Neural cell (in vitro differentiated cells): ENCODE measurements at places on chromosomes 7 and 10. TPM values are rescaled to one million over a fixed set of nuclear protein-coding genes. Genes with fewer than 3 reads are reported as not detected.

Gene R3HCC1L
- polyA plus RNA-seq, result 11.1 and 12.8 TPM in 2 replicates

Gene SPDYE2
- not detected in 2 replicates for polyA plus RNA-seq

Gene ANKRD7
- polyA plus RNA-seq, result not detected in 2 replicates

Gene DMBT1
- polyA plus RNA-seq, result not detected in 2 replicates

Gene TYW1
- polyA plus RNA-seq, result 10.2 and 14.9 TPM in 2 replicates

Gene CYP3A4
- not detected in 2 replicates for polyA plus RNA-seq

Gene WEE2
- 0.34 and 0.63 TPM in 2 replicates for polyA plus RNA-seq

Gene SEMA3D
- polyA plus RNA-seq, result 1.6 and 5.1 TPM in 2 replicates

Gene OR6V1
- polyA plus RNA-seq, result not detected in 2 replicates

Gene FGL2
- 0.10 and 0.22 TPM in 2 replicates for polyA plus RNA-seq

Gene PLA2G12B
- polyA plus RNA-seq, result not detected in 2 replicates

Gene TMEM26
- polyA plus RNA-seq, result 0.24 TPM in 1 of 2 replicates, not detected in the other

Gene SLC39A12
- polyA plus RNA-seq, result not detected in 2 replicates

Gene MMP21
- polyA plus RNA-seq, result not detected in 2 replicates

Gene VSTM4
- 0.52 and 0.66 TPM in 2 replicates for polyA plus RNA-seq

Gene NXPH1
- 15.9 and 24.9 TPM in 2 replicates for polyA plus RNA-seq

Gene PDE6C
- not detected in 2 replicates for polyA plus RNA-seq

Gene COL28A1
- polyA plus RNA-seq, result 1.0 and 1.4 TPM in 2 replicates

Gene SMO
- 8.8 and 14.7 TPM in 2 replicates for polyA plus RNA-seq

Gene LIPM
- not detected in 2 replicates for polyA plus RNA-seq

Gene GGCT
- polyA plus RNA-seq, result 39.8 and 40.5 TPM in 2 replicates

Gene NANOS1
- 26.0 and 29.1 TPM in 2 replicates for polyA plus RNA-seq
